Fibroblast of upper back skin (primary cell): ENCODE measurements at places on chromosomes 3 and 15.

- DNase-seq = peak; percentile 70
These were observed 24.3 kb downstream of the TBC1D21 start for GRCh38 chr15:73897441-73898261.

DNA sequence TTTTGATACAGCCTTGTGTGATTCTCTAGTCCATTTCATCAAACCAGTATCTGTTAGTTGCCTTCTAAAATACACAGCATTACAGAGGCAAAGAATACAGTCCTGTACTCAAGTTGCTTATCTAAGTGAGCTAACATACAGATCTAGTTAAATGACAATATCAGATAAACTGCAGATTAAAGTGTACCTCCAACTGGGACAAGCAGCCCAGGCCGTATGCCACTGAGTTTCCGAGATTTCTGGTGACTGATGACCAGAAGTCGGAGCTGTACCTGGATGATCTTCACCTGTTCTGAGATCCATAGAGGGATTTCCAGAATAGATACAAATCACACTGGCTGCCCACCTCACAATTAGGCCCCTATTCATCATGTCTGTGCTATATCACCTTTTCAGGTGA is 6.3 kb upstream of the TRIM59 start:
- DNase-seq = no peak

DNA sequence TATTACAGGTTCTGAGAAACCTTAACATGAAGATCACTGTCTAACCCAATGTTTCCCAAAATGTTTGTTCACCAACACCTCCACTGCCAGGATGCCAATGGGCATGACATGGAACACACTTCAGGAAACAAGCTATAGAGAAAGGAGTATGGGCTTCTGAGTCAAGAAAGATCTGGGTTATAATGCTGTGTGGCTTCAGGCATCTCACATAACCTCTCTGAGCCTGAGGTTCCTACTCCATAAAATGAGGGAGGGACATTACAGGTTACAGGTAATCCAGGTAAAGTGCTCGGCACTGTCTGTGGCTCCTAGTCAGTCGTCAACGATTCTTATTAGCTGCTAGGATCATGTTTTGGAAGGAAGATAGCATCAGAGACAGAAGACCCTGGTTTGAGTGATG is 126.4 kb upstream of the SMAD3 start:
- DNase-seq = no peak

DNA sequence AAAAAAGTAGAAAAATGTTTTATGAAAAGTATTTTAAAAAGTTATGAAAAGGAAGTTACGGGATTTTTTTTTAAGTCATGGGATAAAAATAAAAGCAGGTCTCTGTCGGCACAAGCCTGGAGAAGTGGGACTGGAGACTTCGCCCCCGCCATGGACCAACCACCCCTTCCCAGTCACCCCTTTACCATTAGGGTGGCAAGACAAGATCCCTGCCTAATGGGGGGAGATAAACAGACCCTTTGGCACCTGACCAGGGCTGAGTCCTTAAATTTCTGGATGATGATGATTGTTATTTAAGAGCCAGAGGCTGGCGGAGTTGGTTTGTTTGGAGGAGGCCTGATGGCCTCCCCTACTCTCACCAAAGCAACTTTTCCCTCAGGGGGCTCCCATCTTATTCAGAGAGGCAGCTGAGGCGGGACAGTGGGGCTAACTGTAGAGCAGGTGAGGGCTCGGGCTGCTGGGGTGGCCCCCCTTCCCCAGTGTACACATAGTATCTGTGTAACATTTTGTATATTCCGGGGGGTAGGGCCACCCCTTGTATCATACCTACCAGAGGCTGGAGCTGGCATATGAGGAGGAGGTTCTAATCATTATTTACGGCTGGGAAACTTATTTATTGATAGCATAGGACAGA is 74.0 kb downstream of the ADAMTS7 start:
- DNase-seq = no peak

GRCh38 chr15:48433226-48433886 is 102.1 kb downstream of the DUT start:
- DNase-seq = peak; percentile 52

GRCh38 chr15:69472562-69472961 is 19.9 kb downstream of the RPLP1 start:
- no peak for DNase-seq

DNA sequence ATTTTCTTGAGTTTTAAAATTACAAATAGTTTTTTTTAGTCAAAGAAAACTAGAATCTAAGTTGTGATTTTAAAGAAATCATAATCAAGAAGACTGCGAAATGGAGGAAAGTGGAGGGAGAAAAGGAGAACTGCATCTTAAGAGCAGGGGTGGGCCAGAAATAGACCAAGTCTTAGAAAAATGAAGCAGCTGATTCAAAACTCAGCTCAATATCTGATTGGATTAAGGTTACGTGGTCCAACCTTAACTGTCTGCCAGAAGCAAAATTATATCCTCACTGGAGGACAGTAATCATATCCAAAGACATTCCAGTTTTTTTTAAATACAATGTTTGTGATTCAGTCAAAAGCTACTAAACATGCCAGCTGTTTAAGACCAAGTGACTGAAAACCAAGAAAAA is 41.4 kb downstream of the CHSY1 start:
- DNase-seq = no peak

- DNase-seq = peak; percentile 16
These were observed 289.7 kb downstream of the MAGI1 start for GRCh38 chr3:65749066-65749465.

GRCh38 chr15:39140060-39140604 is 440.7 kb upstream of the THBS1 start:
- peak; percentile 99 for DNase-seq

- peak; percentile 57 for DNase-seq
These were observed 9.8 kb upstream of the PLSCR1 start for GRCh38 chr3:146554151-146554760.

DNA sequence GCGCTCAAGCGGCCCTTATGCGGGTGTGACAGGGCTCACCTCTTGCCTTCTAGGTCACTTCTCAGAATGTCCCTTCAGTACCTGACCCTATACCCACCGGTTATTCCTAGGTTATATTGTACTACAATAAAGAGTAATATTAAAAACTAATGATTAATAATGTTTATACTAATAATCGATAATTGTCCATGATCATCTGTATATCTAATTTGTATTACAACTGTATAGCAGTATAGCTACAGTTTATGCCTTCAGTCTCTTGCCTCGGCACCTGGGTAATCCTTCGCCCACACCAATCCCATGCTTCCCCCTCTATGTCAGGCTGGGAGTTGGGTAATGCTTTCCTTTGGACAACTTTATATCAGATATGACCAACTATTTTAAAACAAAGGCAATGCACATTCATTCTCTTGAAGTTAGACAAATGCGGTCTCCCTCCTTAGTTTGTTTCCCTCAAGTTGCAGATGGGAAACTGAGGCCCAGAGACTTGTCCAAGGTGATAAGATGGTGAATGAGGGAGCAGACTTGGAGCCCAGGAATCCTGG is 3.4 kb downstream of the FAH start:
- no peak for DNase-seq

- no peak for DNase-seq
These were observed 12.1 kb downstream of the VEPH1 start for GRCh38 chr3:157491136-157491535.

- peak; percentile 80 for DNase-seq
These were observed 48.6 kb downstream of the FOXL2 start for GRCh38 chr3:138898301-138898700.

- no peak for DNase-seq
These were observed 49.1 kb upstream of the APEH start for GRCh38 chr3:49625071-49625470.

GRCh38 chr3:45795509-45795881 is 841 bp downstream of the SLC6A20 start:
- DNase-seq = no peak

DNA sequence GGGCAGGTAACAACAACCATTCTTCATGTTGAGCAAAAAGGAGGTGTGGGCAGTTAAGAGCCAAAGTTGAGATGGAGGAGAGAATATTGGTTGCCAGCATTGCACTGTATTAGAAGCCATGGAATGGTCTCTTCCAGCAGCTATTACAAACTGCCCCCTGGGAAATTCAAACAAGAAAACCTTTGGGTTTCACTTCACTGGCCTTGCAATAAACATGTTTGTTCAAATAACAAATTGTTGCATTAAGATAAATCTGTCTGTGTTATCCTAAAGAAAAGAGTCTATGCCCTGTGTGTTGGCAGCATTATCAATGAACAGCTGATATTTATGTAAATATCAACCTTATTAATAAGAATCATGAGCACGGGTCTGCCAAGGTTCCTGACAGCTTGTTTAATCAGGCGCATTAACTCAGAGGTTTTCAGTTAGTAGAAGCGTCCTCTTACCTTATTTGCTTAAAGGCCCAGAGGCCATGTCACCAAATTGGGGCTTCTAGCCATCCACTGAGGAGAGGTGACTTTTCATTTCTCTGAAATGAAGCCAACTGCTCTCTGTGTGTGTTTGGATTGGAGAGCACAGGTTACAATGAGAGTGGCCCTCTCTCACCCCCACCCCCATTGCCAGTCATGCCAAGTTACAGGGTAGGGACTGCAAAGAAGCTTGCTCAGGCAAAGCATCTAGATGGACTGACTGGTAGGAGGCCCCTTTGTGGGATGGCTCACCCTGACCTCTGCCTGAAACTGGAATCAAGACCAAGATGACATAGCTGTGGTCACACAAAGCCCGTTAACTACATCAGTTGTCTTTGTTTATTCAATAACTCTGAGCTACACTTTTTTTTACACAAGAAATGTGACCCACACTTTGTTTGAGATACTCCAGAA is 10.5 kb downstream of the FILIP1L start:
- peak; percentile 53 for DNase-seq

DNA sequence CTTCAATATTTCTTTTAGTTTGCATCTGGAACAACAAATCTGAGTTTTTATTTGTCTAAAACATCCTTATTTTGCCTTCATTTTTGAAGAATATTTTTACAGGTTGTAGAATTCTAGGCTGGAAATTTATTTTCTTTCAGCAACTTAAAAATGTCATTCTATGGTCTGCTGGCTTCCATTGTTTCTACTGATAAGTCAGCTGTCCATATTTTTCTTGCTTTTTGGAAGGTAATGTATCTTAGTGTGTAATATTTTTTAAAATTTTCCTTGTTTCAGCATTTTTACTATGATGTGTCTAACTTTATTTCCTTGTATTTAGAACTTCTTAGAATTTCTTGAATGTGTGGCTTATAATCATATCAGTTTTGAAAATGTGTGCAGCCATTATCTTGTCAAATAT is 37.0 kb downstream of the SEMA6D start:
- DNase-seq = no peak

DNA sequence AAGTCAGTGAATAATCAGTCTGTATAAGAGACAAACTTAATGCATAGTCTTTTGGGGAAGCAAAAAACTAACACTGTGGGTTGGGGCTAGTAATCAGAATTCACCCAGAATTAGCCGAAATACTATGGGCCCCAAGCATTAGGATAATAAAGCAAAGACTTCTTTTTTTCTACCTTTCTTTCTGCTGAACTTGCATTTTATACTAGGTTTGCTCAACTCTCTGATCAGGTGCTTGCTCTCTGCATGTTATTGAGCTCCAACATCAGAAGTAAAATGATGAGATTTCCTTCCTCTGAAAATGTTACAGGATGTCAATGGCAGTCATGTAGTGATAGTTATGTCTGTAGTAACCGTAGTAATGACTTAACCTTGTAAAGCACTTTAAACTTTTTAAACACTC is 216.6 kb downstream of the KCNMB2 start:
- no peak for DNase-seq

DNA sequence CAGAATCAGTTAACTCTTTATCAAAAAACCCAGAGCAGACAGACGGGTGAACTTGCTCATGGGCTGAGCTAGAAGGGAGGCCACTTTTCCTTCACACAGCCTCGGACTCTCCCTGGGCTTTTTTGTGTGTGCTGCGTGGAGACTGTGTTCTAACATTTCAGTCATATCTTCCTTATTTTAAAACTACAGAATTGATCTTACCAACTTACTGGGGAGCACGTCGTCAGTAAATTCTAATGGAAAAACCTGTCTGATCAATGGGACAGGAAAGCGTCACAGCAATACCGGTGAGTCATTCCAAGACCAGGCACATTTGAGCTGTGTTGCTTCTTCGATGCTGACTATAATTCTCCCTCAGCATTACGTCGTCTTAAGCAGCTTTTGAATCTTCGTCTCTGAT is 145.1 kb downstream of the LPP start:
- DNase-seq = no peak

GRCh38 chr3:76429581-76430177 is 610.2 kb upstream of the ROBO2 start:
- DNase-seq = no peak

DNA sequence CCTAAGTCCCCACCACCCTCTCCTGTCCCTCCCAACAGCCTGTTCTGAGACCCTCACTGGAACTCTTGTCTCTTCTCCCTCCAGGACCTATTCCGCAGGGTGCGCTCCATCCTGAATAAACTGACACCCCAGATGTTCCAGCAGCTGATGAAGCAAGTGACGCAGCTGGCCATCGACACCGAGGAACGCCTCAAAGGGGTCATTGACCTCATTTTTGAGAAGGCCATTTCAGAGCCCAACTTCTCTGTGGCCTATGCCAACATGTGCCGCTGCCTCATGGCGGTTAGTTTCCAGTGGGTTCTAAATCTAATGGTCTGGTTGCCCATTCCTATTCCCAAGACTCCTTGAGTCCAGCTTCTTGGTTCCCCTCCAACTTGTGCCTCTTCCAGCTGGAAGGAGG is 9.3 kb downstream of the EIF4G1 start:
- DNase-seq = no peak

DNA sequence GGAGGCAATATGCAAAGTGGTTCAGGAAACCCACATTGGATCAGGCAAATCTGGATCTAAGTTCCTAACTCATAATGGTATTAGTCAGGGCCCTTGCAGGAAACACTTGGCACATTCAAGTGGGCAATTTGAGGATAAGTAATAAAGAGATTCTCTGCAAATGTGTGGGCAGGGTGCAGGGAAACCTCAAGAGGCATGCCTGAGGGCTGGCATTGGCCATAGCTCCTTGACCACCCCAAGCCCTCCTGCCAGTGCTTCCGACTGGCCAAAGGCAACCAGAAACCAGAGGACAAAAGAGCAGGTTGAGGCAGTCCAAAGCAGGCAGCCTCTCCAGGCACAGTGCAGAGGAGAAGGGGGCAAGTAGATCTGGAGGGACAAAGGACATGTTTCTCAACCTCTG is 130.8 kb upstream of the SNTN start:
- DNase-seq = no peak

GRCh38 chr3:36648241-36649034 is 115.9 kb downstream of the DCLK3 start:
- peak; percentile 99 for DNase-seq

GRCh38 chr3:97885931-97886824 is 64.4 kb downstream of the CRYBG3 start:
- DNase-seq = no peak

DNA sequence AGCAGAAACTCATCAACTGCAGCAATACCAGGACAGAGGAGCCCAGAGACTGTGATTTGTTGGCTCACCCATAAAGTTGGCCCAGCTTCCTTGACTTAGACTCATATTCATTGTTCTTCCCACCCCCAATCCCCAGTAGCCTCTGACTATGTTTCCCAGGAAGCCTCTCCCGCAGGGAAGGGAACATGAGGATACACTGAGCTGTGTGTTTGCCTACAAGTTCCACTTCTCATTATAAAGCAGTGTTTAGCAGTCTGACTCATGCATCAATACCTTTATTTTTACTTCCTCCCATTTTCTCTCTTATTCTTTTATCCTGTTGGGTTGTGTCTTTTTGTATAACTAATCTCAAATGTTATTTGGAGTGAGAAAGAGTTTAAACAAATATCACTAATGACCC is 111.6 kb upstream of the PHLDB2 start:
- peak; percentile 67 for DNase-seq

- peak; percentile 9 for DNase-seq
These were observed 432.2 kb upstream of the LMCD1 start for GRCh38 chr3:8069471-8069870.
